Activated CD4-positive, alpha-beta T cell treated with anti-CD3 and anti-CD28 coated beads for 4 hours (primary cell): ENCODE measurements at places on chromosomes 3 and 15.

- no peak for DNase-seq
Measured at GRCh38 chr3:42803414-42804105, 730 bp downstream of the HIGD1A start.

- no peak for DNase-seq
Measured at GRCh38 chr15:74428442-74428787, 5.3 kb downstream of the SEMA7A start.

DNA sequence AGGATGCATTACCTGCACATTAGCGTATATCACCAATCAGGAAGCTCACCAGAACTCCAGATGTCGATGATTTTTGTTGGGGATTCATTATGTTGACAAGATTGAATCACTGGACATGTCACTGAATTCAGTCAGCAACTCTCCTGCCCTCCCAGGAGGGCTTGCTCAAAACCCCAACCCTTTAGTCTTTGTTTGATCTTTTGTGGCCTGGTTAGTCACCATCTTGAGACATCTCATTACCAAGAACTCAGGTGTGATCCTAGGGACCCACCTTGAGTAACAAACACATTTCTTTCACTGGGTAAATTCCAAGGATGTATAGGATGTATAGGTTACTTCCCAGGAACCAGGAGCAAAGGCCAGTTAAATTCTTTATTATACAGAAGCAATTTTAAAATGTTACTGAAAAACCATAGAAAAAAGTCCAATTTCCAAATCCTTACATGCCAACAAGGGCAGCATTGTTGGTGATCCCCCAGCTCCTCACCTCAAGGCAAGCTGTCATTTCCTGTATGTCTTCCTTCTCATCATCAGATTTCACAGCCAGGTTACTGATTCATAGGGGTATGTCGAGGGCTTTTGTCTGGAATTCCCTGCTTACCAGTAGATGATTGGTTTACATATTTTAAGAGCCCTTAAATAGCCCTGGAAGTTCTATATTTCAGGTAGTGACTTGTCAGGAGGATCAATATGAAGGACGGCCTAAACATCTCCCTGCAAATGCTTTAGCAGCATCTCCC lies 11.7 kb downstream of the SNRPN start:
- no peak for DNase-seq

DNA sequence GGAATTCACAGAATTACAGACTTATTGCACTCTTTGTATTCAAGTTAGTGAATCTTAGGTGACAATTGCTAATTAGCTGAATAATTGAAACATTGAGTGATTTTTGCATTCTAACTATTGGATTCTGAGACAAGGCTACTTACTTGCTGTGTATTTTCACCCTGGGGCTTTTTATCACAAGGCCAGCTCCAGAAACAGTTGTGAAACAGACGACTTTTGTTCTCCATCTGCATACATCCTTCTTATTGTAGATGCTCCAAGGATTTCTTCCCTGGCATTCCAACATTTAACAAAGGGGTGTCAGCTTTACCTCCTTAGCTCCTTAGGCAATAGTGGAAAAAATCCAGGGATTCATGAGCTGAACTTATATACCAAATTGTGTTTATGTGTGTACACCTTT lies 233.2 kb upstream of the CHRM5 start:
- no peak for DNase-seq

- no peak for DNase-seq
Measured at GRCh38 chr3:175737646-175738572, 878.8 kb downstream of the NAALADL2 start.

- DNase-seq, result no peak
Measured at GRCh38 chr15:40266828-40267304, 16.0 kb downstream of the ANKRD63 start.

GRCh38 chr15:44545913-44546802 lies 9.2 kb downstream of the EIF3J start:
- DNase-seq, result peak; percentile 15

GRCh38 chr3:127041264-127041820 lies 58.4 kb downstream of the PLXNA1 start:
- DNase-seq, result no peak

DNA sequence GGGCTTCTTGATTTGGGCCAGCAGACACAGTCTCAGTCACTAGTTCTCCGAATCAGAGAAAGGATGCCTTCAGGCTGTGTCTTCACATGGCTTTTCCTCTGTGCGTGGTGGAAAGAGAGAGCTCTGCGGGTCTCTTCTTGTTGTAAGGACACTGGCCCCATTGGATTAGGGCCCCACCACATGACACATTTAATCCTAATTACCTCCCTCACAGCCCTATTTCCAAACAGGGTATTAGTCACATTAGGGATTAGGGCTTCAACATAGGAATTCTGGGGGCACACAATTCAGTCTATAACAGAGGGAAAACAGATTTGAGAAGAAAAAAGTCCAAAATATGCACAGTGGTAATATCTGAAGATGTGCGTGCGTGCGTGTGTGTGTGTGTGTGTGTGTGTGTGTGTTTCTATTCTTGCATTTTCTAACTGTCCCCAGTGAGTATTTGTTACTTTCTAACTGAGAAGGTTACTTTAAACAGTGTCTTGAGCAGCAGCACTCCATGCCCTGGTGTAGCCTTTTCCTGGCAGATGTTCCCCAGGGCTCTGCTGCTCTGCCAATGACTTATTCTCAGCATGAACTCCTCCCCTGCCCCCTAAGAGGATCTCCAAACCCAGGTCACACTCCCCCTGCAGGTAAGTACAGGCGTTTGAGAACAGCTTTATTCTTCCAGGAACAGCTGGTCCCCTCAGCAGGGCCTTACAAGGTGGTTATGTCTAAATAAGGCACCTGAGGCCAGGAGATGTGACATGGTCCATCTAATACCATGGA lies 72.9 kb downstream of the RPL39L start:
- DNase-seq, result peak; percentile 58

- DNase-seq, result no peak
Measured at GRCh38 chr3:7854266-7854665, 647.4 kb upstream of the LMCD1 start.

GRCh38 chr15:68638953-68639515 lies 60.2 kb downstream of the CORO2B start:
- no peak for DNase-seq

GRCh38 chr15:88069561-88069960 lies 187.0 kb downstream of the NTRK3 start:
- no peak for DNase-seq

DNA sequence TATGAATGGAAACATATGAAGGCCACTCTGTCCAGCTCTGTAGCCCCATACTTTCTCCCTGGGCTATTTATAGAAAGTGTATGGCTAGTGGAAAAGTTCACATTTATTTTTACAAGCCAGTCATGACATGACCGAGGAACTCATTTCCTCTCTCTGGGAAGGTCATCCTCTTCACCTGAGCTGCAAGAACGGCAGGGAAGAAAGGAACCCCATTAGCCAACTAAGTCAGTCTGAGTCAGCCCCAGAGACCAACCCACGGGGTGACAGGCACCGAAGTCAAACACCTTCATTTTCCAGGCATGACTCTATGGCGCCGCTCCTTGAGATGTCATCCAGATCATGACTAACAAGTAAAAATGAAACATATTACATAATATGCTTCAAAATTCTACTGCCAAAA lies 4.8 kb downstream of the PAQR9 start:
- peak; percentile 17 for DNase-seq
